ENCODE measurements at places on chromosomes 12 and 14.

DNA sequence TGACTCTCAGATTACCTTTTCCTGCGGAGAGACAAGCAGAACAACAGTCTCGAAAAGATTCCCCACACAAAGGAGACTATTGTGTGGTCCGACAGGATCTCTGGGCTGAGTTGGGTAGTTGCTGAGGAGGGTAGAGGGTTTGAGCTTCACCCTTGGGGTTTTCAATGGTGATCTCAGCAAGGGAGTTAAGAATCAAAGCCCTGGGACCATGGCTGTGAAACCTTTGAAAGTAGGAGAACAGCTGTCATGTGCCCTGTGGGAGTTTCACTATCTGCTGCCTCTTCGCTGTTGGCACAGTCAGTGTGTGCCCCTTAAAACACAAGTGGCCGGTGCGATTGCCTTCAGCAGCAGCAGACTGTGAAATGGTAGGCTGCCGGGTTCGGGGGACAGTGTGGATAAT lies 14.2 kb upstream of the PLEK2 start:
- no peak for DNase-seq

- DNase-seq, result no peak
Measured at GRCh38 chr12:97630875-97631274, 168.3 kb downstream of the RMST start.

DNA sequence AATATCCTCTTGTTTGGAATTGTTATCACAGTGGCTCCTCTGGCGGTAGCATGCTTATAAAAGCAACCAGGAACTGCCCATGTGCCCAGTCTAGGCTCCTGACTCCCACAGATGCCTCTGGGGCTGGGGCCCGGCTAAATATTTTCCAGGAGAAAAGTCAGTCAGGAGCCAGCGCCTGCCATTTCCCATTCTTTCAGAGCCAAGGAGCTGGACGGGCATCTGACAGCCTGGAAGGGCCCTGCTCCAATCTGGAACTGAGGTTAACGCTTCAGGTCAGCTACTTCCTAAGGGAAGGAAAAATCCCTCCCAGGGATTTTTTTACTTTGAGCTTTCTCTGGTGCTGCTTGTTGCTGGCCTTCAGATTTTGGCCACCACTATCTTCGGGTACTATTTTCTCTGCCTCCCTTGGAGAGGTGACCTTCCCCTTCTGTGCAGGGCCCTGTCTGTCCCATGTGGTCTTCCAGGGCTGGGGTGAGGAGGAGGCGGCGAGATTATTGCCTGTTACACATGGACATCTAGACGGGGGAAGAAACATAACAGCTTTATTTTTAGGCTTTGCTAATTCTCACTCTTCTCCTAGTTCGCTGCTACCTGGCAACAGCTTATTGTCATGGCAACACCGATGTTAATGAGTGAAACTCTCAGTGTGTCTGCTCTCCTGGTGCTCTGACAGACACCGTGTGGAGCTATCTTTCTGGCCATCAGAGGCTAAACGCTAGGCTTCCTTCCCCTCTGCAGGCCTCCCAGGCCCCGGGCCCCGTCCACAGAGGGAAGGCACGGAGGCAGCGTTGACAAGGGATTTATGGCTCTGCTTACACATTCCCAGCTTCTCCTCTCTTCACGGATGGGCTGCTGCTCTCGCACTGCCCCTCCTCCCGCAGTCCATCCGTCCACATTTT lies 160.4 kb downstream of the CACNA1C start:
- peak; percentile 60 for DNase-seq

- DNase-seq, result no peak
Measured at GRCh38 chr12:61993734-61994345, 266.4 kb upstream of the USP15 start.

DNA sequence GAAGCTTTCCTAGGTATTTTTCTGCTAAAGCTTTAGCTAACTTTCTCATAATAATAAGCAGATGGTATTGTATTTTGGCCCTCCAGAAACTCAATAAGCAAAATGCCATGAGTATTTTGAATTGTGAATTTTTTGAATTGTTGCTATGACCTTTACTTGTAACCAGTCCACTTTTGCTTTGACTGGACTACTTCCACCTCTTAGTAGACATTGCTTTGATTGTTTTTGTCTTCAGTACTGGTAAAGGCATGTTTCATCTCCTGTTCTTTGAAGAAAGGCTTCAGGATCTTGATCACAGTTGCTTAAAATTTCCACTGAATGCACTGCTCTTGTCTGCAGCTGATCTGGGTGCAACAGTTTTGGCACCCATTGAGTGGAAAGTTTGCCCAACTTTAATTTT lies 102.3 kb downstream of the TRMT5 start:
- DNase-seq, result no peak

DNA sequence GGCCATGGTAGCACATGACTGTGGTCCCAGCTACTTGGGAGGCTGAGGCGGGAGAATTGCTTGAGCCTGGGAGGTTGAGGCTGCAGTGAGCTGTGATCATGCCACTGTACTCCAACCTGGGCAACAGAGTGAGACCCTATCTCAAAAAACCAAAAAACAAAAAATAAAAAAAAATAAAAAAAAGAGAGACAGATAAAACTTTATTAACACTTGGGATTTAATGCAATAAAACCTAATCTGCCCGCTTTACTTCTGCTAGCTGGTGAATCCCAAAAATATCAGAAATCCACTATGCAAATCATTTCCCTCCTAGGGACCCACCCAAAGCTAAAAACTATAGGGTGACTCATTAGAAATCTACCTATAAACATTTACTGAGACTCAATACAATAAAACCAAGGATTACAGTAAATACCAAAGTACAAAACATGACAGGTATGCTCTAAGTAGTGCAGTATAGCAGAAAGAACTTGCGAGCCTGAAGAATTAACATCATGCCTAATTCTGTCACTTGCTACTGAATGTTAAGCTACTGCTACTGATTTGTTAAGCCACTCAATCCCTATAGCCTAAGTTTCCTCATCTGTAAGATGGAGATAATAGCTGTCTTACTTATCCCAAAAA lies 50.1 kb upstream of the STAC3 start:
- DNase-seq, result no peak

DNA sequence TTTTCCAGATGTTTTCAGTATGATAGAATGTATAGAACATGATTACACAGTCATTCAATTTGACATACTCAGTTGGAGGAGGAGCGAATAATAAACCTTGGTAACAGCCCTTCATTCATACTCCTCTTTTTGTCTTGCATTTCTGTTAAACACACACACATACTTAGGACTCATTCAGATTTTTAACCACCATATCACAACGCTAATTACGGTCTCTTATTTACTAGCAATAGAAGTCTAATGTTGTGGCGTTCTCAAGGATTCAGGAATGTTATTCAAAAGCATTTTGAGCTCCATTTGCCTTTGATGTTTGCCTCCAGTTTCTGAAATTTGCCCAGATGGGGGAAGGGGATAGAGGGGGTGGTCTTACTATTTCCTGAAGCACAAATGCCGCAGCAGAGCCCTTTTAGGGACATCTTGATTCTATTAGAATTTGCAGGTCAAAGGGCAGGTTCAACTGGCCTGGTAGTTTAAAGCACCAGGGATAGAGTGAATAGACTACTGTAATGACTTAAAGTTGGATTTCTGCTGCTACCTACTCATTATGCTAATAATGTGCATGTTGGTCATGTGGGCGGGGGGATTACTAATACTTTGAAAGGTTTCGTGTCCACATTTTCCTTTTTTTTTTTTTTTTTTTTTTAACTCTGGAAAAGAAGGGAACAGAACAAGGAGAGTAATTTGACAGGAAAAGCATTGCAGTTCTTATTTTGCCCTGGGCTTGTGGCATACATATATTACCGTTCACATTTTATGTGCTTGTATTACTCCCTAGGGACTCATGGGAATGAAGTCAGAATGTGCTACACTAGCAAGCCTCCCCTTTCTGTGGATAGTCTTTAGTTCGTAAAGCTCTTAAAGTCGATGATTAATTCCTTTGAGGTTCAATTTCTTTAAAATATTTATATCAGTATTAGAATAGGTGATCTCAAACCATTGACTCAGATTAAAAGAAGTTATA lies 226.8 kb downstream of the FBXL14 start:
- DNase-seq, result no peak

- no peak for DNase-seq
Measured at GRCh38 chr14:95484296-95484695, 32.2 kb downstream of the SYNE3 start.

DNA sequence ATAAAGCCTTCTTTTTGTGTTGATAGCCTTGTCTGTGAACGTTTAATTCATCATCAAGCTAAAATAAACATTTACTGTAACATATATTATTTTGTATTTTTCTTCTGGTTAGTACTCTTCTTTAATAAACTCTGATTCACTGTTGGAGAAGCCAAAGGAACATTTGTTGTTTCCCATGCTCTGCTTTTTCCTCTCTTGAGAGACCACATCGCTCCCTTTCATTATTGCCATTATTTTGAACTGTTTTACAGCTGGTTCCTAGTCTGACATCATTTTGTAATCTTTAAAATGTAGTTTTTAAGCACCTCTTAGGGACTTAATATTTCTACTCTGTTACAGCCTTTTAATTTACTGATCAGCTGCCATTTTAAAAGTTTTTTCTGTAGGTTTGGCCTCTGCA lies 301.8 kb downstream of the NPAS3 start:
- no peak for DNase-seq

DNA sequence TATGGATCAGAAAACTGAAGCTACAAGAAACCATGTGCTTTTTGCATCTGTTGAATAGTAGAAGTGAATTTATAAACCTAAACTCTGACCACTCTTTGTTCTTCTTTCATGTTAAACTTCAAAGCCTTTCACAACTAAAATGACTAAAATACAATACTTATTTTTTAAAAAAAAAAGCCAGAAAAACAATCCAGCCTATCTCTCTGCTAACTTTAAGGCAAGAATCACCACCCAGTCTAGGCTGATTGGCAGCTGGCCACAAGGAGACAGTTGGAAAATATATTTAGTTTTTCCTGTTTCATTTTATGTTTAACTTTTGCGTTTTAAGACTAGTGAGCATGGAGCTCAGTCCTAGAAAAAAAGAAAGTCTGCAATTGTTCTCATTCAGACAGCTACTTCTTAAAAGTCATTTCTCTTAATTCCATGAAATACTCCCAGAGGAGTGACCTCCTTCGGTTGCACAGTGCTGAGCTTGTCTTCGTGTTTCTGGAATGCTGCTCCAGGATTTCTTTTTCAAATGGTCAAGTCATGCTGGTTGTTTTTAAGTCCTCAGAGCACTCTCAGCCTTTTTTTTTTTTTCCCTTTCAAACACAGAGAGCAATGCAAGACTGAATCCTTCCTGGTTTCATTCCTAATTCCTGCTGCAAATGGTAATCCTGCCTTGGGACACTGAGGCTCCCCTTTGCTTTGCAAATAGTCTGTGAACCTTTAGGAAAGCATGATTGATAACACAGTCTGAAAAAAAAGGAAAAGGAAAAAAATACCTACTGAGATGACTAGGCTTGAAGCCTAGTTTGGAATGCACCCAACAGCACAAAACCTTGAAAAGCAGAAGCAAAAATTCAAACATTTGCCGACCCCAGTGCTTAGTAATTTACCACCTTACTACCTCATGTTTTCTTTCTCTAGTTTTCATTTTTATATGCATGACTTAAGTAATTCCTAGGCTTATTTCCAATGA lies 233.3 kb upstream of the DAAM1 start:
- peak; percentile 49 for DNase-seq

DNA sequence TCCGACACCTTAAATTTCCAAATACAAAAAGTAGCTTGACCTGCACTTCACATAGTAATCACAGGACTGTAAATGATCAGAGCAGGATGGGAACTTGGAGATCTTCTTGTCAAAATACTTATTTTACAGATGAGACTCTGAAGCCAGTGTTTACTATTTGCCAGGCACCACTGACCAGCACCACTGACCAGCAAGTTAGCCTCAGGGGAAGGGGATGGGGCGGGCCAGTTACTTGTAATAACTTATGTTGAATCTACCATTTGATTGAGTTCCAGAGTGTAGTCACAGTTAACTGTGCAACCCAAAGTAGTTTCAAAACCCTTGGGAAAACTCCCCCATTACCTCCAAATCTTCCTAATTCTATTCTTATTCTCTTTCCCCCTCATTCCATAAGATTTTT lies 278.4 kb downstream of the PCNX1 start:
- no peak for DNase-seq
